ENCODE measurements at places on chromosomes 7 and 10. TPM values are rescaled to one million over a fixed set of nuclear protein-coding genes. Genes with fewer than 3 reads are reported as not detected.

DNA sequence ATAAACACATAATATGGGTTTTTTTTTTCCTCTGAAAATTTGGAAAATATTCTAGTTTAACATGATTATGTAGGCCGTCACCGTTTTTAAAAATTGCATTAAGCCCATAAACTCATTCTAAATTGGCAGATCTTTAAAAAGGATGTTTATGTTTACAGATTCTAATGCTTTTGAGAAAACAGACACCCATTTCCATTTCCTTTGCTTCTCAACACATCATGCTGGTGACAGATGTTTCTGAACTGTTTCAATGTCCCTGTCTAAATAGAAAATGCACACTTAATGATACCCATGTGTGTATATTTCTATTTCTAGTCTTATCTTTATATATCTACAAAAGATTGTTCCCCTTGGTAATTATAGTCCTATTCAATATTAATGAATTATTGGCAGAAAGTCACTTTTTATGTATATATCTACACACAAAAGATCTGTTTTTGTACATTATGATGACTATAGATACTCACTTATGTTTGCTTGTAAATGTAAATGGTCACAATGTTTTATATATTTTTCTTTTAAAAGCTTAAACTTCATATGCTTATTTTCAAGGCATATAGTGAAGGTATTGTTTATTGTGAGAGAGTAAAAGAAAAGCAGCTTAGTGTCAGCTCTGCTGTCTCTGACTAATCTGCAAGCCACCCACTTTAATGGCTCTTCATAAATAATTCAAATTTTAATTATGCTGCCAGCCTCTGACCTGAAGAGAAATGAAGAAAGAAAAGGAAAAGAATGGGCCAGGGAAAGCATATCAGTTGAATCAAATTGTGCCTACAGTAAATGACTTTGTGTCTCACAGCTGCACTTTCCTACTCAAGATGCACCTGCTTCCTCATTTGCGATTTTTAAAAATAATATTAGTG is 179.4 kb downstream of the CACNA2D1 start:
- no peak for DNase-seq

DNA sequence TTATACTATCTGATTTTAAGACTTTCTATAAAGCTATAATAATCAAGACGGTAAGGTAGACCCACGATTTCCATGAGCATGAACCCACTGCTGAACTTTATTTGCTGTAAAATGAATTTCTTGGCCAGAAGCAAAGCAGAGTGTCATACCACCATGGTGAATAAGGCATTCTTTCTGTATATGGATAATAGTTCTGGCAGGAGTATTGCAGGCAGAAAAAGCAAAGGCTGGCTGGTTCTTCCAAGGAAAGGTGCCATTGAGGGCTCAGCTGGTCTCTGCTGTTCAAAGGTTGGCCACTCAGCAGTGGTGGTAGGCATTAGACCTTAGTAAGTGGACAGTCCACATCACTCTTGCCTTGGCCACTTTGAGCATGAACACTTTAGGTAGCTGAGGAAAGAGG is 104.1 kb upstream of the KCNMA1 start:
- DNase-seq, result no peak

GRCh38 chr7:151311294-151311864 is 30.2 kb upstream of the NUB1 start:
- peak; percentile 38 for DNase-seq

GRCh38 chr7:18965657-18966056 is 151.8 kb downstream of the TWIST1 start:
- no peak for DNase-seq

DNA sequence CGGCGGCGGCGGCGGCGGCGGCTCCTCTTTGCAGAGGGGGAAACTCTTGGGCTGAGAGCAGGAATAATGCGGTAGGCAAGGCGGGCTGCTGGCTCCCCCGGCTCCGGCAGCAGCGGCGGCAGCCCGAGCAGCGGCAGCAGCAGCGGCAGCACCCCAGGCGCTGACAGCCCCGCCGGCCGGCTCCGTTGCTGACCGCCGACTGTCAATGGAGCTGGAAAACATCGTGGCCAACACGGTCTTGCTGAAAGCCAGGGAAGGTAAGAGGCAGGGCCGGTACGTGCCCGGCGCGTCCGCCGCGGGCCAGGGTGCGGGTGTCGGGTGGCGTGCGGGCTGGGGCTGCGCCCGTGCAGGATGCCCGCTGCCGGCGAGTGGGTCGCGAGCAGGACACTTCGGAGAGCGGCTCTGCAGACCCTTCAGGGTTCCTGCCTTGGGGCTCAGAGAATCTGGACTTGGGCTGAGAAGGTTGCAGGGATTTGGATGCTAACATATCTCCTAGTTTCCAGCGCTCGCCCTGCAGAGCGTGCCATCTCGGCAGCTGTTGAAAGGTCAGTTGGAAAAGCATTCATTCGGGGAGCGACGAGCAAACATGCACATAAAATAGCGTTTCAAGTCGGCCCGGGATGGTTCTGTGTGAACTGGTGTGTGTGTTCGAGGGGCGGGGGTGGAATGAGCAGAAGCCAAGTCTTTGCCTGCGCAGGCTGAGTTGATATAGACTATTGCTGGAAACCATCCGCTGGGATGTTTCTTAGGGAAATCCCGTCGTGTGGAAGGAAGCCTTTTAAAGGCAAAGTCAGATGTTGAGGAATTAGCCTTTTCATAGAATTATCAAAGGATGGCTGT is 562 bp downstream of the GRK5 start:
- DNase-seq, result peak; percentile 48

DNA sequence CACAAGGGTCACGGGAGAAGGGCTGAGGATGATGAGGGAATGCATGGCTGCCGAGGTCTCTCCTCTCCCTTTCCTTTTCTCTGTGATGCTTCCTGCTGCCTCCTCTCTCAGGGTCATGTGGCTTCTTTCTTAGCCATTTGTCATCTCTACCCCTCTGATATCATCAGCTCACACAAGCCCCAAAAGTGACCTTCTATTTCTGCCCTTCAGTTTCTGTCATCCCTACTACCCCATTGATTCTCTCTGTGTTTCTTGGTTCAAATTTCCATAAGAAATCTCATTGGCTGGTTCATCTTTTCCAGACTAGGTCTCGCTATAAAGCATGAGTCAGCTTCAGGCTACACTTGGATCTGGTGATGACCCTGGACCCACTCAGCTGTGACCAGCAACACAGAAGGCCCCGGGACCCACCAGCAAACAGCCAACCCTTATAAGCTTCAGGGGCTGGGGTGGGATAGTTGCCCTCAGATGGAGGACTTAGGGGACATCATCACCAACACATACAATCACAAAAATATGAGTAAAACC is 284.3 kb downstream of the SKAP2 start:
- no peak for DNase-seq

DNA sequence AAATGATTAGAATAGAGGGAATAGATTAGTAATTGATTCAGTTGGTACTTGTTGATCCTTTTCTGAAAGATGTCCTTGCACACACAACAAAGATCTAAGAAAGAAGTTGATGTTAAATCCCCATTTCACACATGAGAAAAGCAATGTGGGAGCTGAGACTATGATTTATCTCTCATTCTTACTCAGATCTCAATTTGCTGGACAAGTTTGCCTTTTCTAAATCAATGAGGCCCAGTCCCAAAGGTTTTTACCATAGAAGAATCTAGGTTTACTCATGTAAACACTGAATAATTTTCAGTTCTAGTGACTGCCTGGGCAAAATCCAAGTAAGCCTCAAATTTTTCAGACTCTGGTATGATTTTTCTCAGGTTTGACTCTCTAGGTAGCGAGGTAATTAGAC is 25.5 kb upstream of the PLXNA4 start:
- no peak for DNase-seq

DNA sequence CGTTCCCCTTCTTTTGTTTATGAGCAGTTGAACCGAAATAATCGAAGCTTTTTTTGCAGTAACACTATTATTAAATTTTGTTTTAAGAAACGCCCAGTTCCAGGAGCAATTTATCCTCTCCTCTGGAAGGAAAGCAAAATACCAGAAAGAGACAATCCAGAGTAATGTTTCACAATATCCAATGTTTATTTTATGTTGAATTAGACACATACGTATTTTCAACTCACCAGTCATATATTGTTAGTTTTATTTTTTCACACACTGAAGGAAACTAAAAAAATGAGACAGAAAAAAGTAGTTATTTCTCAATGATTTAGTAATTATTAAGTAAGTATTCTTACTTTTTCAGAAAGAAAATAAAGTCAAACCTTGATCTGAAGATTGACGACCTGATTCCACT is 85.1 kb downstream of the MYOF start:
- DNase-seq, result no peak

- DNase-seq, result no peak
Observed at GRCh38 chr7:2639695-2640481, 8.1 kb downstream of the TTYH3 start.

CYP3A4 gene
- total RNA-seq, result not detected

RSPH10B gene
- 4.4 TPM for total RNA-seq

Measured in HT-29 (cell line).